Stimulated activated CD4-positive, alpha-beta T cell treated with anti-CD3 and anti-CD28 coated beads, Interleukin-1b, Interleukin-23, amount 100 ng/mL, for 1 hour (primary cell): ENCODE measurements at places on chromosomes 4 and X.

DNA sequence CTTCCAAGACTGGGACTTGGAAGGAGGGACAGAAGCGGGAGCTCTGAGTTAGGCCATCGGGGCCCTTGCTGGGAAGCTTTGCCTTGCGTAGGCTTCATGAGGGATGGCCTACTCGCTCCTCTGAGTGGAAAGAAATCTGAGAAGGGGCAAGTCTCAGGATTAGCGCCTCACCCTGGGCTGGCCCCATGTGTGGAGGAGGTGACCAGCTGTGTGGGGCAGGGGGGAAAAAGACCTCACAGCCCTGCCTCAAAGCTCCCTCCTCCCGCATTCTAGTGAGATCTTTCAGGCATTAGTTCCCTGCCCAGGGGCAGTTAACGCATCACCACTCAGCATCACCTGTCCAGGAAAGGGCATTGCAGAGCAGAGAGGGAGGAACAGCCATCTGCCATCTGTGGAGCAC lies 156.1 kb downstream of the ENPP6 start:
- DNase-seq, result no peak

GRCh38 chrX:7215842-7216241 lies 67.9 kb upstream of the PUDP start:
- no peak for DNase-seq

GRCh38 chr4:113881256-113881655 lies 98.2 kb downstream of the ARSJ start:
- no peak for DNase-seq

GRCh38 chr4:77820649-77821561 lies 1.7 kb upstream of the CNOT6L start:
- no peak for DNase-seq

- no peak for DNase-seq
Measured at GRCh38 chrX:133881007-133881406, 104.4 kb downstream of the GPC3 start.

DNA sequence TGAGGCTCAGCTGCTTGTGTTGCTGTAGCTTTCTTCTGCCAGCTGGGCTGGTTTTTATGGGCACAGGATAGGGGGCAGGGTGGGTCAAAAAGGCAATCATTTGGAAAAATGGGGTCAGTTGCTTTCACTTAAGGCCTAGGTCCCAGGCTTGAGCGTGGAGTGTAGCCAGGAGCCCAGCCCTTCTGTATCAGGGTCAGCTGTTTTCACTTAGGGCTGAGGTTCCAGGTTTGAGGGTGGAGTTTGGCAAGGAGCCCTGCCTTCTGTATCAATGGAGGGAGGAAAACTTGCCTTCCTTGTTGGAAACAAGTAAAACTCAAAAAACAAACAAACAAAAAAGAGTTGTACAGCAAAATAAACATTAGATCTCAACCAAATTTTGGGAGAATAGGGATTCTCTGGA lies 37.0 kb upstream of the UGT8 start:
- DNase-seq, result no peak

- DNase-seq, result no peak
Measured at GRCh38 chrX:46617906-46618305, 44.3 kb downstream of the CHST7 start.

GRCh38 chr4:163663454-163664225 lies 169.2 kb downstream of the TMA16 start:
- DNase-seq, result no peak
